ENCODE measurements at places on chromosomes 4 and X.
A peak's percentile ranks its signal among the peaks of the same experiment; 100 is the strongest.

DNA sequence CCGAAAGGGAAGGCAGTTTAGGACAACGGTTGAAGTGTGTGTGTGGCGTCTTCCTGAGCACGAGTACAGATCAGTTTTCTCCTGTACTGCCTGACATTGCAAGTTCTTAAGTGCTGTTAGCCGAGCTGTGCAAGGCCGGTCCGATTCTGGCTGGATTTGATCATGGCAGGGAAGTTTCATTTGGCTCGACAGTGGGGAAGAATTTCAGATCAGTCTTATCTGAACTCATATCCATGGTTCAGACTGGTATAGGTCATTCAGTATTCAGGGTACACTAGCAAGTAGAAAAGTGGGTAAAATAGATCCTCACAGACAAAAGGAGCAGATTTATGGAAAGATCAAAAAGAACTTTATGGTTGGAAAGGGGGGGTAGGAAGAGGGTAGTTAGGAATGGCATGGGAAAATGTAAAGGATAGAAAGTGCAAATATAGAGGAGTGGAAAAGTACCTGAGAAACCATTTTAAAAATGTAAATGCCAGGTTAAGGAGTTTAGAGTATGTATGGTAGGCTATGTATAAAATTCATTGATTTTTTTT, 716 bp downstream of the THAP9 start:
- no peak for DNase-seq

GRCh38 chr4:28250646-28251045, 1390.0 kb downstream of the STIM2 start:
- DNase-seq: no peak

- no peak for DNase-seq
Measured at GRCh38 chr4:139017861-139018260, 2.3 kb downstream of the NOCT start.

DNA sequence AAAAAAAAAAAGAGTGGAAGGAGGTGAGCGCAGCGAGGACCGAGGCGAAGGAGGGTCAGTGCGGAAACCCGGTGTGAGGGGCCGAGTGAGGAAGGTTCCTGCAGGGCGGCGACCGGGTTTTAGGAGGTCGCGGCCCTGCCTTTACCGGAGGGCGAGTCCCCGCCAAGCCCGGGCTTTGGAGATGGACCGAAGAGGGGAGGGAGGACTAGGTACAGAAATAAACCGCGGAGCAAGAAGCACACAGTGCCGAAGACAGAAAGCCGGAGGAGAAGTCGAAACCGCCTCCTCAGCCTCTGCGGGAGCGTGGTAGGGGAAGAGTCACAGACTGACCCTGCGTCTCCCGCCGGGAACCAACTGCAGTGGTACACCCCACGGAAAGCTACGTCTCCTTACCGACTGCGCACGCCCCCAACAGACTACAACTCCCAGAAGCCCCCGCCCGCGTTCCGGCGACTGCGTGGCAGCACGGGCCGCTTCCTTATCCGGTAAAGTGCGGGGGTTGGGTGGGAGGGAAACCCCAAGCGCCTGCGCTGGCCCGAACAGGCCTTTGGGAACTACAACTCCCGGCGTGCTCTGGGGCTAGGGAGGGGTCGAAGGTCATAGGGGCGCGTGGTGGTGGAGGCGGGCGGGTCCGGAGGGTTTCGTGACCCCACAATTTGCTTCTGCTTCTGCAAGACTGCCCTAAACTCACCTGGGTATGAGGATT, at the start of gene NFXL1:
Gene NFXL1, minus strand, starts transcription at position 364 of the 706 bp plus-strand sequence. CDS start 380 bp downstream, outside the sequence.
- peak; percentile 90 for DNase-seq

- no peak for DNase-seq
Measured at GRCh38 chrX:17038681-17039161, 92.3 kb downstream of the REPS2 start.

GRCh38 chr4:56972809-56973208, 4.6 kb downstream of the NOA1 start:
- no peak for DNase-seq

- DNase-seq: peak; percentile 34
Measured at GRCh38 chrX:133594156-133594555, 178.9 kb upstream of the GPC4 start.

GRCh38 chr4:90025248-90025647, 101.9 kb upstream of the CCSER1 start:
- DNase-seq: no peak

GRCh38 chrX:16966752-16967448, 20.4 kb downstream of the REPS2 start:
- DNase-seq: no peak

DNA sequence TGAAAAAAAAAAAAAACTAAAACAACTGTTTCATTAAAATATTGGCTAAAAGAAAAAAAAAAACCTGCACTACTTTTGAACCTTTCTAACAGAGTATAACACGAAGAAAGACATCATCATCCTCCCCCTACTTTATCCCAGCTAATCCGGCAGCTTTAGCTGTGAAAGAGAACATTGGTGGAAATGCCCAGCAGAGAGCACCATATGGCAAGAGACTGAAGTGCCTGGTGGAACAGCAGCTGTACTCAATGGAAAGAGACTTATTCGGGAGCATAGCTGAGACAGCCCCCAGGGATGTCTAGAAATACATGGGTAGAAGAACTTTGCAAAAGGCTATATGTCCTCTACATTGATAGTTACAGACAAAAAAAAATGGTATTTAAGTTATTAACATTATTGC, 30.3 kb downstream of the STPG2 start:
- no peak for DNase-seq
